A549 (cell line): ENCODE measurements at places on chromosomes 4 and X. TPM values are rescaled to one million over a fixed set of nuclear protein-coding genes. Genes with fewer than 3 reads are reported as not detected.
A peak's percentile ranks its signal among the peaks of the same experiment; 100 is the strongest.

GIMD1 gene
- not detected in 3 replicates for polyA plus RNA-seq

TMEM156 gene
- 9.2 to 10.9 TPM (median 10.4 TPM) in 3 replicates for polyA plus RNA-seq

SMIM43 gene
- polyA plus RNA-seq, result 0.38 to 0.45 TPM (median 0.41 TPM) in 3 replicates

HTRA3 gene
- polyA plus RNA-seq, result 4.6 to 8.0 TPM (median 4.9 TPM) in 3 replicates

TMSB15B gene
- 5.3 to 8.0 TPM (median 6.5 TPM) in 3 replicates for polyA plus RNA-seq

- no peak for DNase-seq
These were observed 141.3 kb upstream of the VCX3B start for GRCh38 chrX:8323356-8323755.

- no peak for DNase-seq
These were observed 33.5 kb upstream of the CHRNA9 start for GRCh38 chr4:40301603-40302002.

GRCh38 chr4:173245952-173246351 is 77.3 kb downstream of the GALNT7 start:
- no peak for DNase-seq

- no peak for DNase-seq
These were observed 44.2 kb downstream of the CCNI start for GRCh38 chr4:77031544-77031943.

DNA sequence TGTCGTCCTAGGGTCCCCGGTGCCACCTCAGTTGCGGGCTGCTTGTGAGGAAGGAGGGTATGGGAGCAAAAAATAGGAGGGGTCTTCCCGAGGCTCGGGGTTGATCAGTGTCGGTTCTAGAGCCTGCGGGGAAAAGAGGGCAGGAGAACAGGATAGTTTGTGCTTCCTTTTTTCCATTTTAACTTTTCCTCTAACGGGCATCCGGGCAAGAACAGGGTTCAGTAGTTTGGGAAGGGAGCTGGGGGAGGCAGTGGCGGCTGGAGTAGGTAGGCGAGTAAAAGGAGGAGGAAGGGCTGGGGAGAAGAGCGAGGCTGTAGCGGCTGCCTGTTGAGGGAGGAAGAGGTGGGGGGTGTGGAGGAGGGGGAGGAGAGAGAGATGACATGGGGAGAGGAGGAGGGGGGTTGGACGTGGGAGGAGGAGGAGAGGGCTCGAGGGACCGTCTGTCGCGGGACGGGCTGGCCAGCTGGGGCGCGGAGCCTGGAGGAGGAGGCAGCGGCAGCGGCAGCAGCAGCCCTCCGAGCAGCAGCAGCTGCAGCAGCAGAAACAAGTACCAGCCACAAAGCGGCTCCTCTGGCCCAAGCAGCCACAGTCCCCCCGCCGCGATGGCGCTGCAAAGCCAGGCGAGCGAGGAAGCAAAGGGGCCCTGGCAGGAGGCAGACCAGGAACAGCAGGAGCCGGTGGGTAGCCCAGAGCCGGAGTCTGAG is at the start of gene SLC16A2:
Gene SLC16A2, plus strand, starts transcription at position 458 of the 704 bp plus-strand sequence. Its CDS starts 145 bp downstream, at position 603.
- peak; percentile 80 for DNase-seq

DNA sequence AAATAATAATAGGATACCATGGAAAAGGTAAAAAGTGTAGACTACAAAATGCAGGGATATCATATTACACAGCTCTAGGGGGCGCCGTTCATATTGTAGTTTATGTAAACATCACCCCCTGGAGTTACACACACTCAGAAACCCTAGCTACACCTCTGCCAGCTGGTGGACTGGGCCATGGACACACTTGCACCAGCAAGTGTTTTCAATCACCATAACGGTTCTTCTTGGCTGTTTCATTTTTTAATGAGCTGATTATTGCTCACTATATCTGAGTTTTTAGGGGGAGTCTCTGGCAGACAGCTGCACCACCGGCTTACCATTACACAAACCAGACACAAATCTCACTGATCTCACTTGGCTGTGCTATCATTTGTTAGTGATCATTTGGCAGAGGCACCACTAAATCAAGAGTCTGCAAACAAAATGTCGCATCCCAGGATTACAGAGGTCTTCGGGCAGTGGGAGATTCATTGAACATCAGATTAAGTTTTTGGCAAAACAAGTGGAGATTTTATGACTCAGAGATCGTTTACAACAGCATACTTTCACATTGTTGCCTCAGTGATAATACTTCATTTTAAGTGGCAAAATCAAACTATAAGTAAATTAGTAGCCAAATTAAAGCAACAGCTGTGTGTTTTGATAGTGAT is 185.7 kb downstream of the UNC5C start:
- no peak for DNase-seq

- no peak for DNase-seq
These were observed 201.0 kb downstream of the SPRY1 start for GRCh38 chr4:123597586-123597985.

DNA sequence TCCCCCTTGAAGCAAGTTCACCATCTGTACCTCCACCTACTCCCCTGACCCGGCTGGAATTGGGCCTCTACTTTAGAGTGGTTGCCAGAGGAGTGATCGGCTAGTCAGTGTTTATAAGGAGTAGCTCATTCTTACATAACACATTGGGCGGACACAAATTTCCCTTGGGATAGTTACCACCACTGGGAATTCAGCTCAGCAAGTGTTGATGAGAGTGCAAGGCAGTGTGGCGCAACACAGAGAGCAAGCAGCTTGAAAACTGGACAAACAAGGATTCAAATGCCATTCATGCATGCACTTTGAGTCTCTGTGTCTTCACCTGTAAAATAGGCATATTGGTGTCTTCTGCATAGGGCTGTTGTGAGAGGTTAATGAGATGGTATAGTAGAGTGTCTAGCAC is 92.7 kb downstream of the STK32B start:
- no peak for DNase-seq

- no peak for DNase-seq
These were observed 241.1 kb downstream of the TACR3 start for GRCh38 chr4:103478734-103479133.
